HepG2 (cell line): ENCODE measurements at places on chromosomes 2 and 18. TPM values are rescaled to one million over a fixed set of nuclear protein-coding genes. Genes with fewer than 3 reads are reported as not detected.

DNA sequence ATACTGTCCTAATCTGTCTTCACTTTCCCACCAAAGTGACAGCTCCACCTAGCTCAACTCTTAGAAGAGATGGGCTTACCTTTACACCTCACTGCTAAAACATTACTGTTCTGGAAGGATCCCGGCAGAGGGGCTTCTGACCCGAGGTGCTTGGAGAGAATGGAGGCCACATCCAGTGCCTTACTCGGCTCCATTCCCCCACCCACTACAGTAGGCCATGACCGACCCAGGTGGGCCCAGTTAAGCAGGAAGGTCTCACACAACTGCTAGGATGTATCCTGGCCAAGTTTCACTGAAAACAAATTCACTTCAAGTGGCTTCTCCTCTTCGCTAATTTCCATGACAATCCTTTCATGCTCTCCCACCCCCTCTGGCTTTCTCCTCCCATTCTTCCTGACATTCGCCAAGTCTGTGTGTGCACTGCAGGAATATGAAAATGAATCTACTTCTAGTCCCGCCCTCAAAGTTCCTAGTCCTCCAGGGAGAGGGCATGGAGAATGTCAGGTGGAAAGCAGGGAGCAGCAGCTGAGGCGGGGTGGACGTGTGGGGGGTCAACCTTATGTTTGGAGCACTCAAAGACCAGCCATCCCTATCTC is 11.8 kb downstream of the WIPF1 start:
- H3K36me3 ChIP-seq, result no peaks in the 10 kb centered on the region
- no peak overlapping the region for H3K4me3 ChIP-seq
- no peak overlapping the region for H3K27ac ChIP-seq
- H3K4me1 ChIP-seq, result no peaks in the 10 kb centered on the region
- DNase-seq, result no peak

The AGAP1 gene
- 21.2 and 21.3 TPM in 2 replicates for total RNA-seq

GRCh38 chr18:58045242-58046092 is 1.4 kb downstream of the NEDD4L start:
- peak overlapping the region; percentile 83 for H3K27ac ChIP-seq
- peak; percentile 41 for DNase-seq

The DLX1 gene
- total RNA-seq, result 0.18 TPM in 1 of 2 replicates, not detected in the other

The FER1L5 gene
- total RNA-seq, result 0.02 TPM in 1 of 2 replicates, not detected in the other

The FKBP1B gene
- total RNA-seq, result 35.2 and 36.8 TPM in 2 replicates

- peaks cover 31% of the 10 kb centered on the region for H3K4me1 ChIP-seq
- no peak for DNase-seq
- no peak overlapping the region for H3K27ac ChIP-seq
- no peak overlapping the region for H3K4me3 ChIP-seq
- H3K27me3 ChIP-seq, result peaks cover 5% of the 10 kb centered on the region; the same call in 1 of the 3 replicates
These were observed 140.1 kb downstream of the PTGR3 start for GRCh38 chr18:75068682-75069435.

The VAMP5 gene
- 7.2 and 9.0 TPM in 2 replicates for total RNA-seq

GRCh38 chr2:150160058-150160457 is 327.4 kb downstream of the RND3 start:
- DNase-seq, result no peak
- H3K36me3 ChIP-seq, result no peaks in the 10 kb centered on the region
- no peaks in the 10 kb centered on the region for H3K4me1 ChIP-seq
- no peak overlapping the region for H3K27ac ChIP-seq
- no peak overlapping the region for H3K4me3 ChIP-seq
- H3K27me3 ChIP-seq, result no peaks in the 10 kb centered on the region

The GPBAR1 gene
- total RNA-seq, result 0.09 TPM in 1 of 2 replicates, not detected in the other

DNA sequence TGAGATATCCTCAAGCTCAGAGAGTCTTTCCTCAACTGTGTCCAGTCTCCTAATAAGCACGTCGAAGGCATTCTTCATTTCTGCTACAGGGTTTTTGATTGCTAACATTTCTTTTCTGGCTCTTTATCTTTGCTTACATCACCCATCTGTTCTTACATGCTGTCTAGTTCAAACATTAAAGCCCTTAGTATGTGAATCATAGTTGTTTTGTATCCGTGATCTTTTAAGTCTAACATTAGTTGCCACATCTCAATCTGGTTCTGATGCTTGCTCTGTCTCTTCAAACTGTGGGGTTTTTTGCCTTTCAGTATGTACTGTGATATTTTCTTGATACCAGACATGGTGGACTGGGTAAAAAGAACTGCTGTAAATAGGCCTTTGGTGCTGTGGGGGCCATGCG is 235.2 kb downstream of the SH3RF3 start:
- no peaks in the 10 kb centered on the region for H3K36me3 ChIP-seq
- H3K27me3 ChIP-seq, result no peaks in the 10 kb centered on the region
- no peaks in the 10 kb centered on the region for H3K4me1 ChIP-seq

The GALNT1 gene
- total RNA-seq, result 100 and 101 TPM in 2 replicates

GRCh38 chr2:84115173-84115857 is 343.8 kb downstream of the SUCLG1 start:
- no peaks in the 10 kb centered on the region for H3K4me1 ChIP-seq
- no peak for DNase-seq
- no peak overlapping the region for H3K27ac ChIP-seq
- no peaks in the 10 kb centered on the region for H3K27me3 ChIP-seq
- no peaks in the 10 kb centered on the region for H3K36me3 ChIP-seq
- no peak overlapping the region for H3K4me3 ChIP-seq

GRCh38 chr18:41617647-41618046 is 337.4 kb upstream of the PIK3C3 start:
- H3K27ac ChIP-seq, result no peak overlapping the region
- no peaks in the 10 kb centered on the region for H3K36me3 ChIP-seq
- H3K4me3 ChIP-seq, result no peak overlapping the region

- no peaks in the 10 kb centered on the region for H3K27me3 ChIP-seq
- DNase-seq, result no peak
- H3K4me1 ChIP-seq, result peaks cover 27% of the 10 kb centered on the region
These were observed 125.7 kb downstream of the EIPR1 start for GRCh38 chr2:3251946-3252345.

The LAMA1 gene
- total RNA-seq, result 0.44 and 0.52 TPM in 2 replicates

GRCh38 chr2:179521944-179522343 is 257.3 kb upstream of the SESTD1 start:
- H3K27ac ChIP-seq, result peak overlapping the region; percentile 11
- H3K4me3 ChIP-seq, result no peak overlapping the region
- H3K36me3 ChIP-seq, result no peaks in the 10 kb centered on the region

GRCh38 chr2:157258520-157259326 is 1.2 kb downstream of the GALNT5 start:
- no peak overlapping the region for H3K27ac ChIP-seq
- no peak overlapping the region for H3K4me3 ChIP-seq
- H3K27me3 ChIP-seq, result no peaks in the 10 kb centered on the region; the same call in 1 of the 2 replicates
- H3K4me1 ChIP-seq, result peaks cover 5% of the 10 kb centered on the region; the same call in 1 of the 2 replicates
- no peaks in the 10 kb centered on the region for H3K36me3 ChIP-seq

The ITPRIPL1 gene
- 8.7 and 11.7 TPM in 2 replicates for total RNA-seq

GRCh38 chr2:18645315-18645714 is 55.9 kb upstream of the NT5C1B start:
- no peak for DNase-seq
- no peaks in the 10 kb centered on the region for H3K27me3 ChIP-seq
- no peak overlapping the region for H3K27ac ChIP-seq
- no peaks in the 10 kb centered on the region for H3K36me3 ChIP-seq

DNA sequence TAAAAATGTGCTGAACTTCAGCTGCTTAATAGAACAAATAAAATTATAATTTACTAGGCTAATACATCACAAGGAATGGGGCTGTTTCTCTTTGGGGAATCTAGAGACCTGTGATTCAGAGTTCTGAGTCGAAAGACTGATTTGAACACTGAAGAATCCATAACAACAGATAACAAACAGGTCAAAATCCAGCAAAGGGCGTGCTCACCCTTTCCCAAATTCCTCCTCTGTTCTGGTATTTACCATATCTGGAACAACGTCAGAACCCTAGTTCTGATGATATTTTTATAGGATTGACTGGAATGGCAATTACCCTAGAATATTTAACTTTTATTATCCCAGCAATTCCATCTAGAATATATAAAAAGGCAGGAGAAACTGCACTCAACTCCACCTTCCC is 66.0 kb upstream of the ITGA6 start:
- no peaks in the 10 kb centered on the region for H3K36me3 ChIP-seq
- no peak for DNase-seq
- no peak overlapping the region for H3K27ac ChIP-seq
- H3K4me1 ChIP-seq, result peaks cover 10% of the 10 kb centered on the region; the same call in 1 of the 2 replicates
- no peaks in the 10 kb centered on the region; the same call in 1 of the 2 replicates for H3K27me3 ChIP-seq

GRCh38 chr2:179137200-179137759 is 87.3 kb upstream of the CCDC141 start:
- no peak for DNase-seq
- peaks cover 6% of the 10 kb centered on the region for H3K4me1 ChIP-seq
- no peak overlapping the region for H3K4me3 ChIP-seq
- no peak overlapping the region for H3K27ac ChIP-seq
- H3K27me3 ChIP-seq, result no peaks in the 10 kb centered on the region
- H3K36me3 ChIP-seq, result peaks cover 20% of the 10 kb centered on the region

The PFN4 gene
- 0.20 TPM in 1 of 2 replicates, not detected in the other for total RNA-seq

- H3K4me1 ChIP-seq, result no peaks in the 10 kb centered on the region
- DNase-seq, result no peak
- H3K27ac ChIP-seq, result no peak overlapping the region
- no peak overlapping the region for H3K4me3 ChIP-seq
- no peaks in the 10 kb centered on the region for H3K36me3 ChIP-seq
These were observed 1632.8 kb upstream of the CELF4 start for GRCh38 chr18:39198376-39198775.

The GCG gene
- total RNA-seq, result not detected in 2 replicates

GRCh38 chr2:5982903-5983265 is 290.7 kb downstream of the SOX11 start:
- H3K4me3 ChIP-seq, result no peak overlapping the region
- H3K27me3 ChIP-seq, result peaks cover 13% of the 10 kb centered on the region; the same call in 1 of the 3 replicates
- no peak overlapping the region for H3K27ac ChIP-seq

The IHH gene
- total RNA-seq, result 0.15 and 0.42 TPM in 2 replicates

DNA sequence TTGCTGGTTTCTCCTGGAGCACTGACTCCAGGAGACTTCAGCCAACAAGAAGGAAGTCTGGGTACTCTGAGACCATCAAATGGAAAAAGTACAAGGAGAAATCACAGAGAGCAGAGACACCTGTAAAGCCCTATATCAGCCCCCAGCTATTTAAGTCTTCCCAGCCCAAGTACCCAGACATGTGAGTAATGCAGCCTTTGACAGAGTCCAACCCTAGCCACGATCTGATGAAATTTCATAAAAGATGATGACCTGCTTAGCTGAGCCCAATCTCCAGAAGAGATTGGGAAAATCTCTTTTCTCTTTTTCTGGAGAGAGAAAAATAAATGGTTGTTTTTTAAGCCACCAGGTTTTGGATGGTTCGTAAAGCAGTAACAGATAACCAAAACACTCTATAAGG is 196.6 kb downstream of the NBAS start:
- no peaks in the 10 kb centered on the region for H3K27me3 ChIP-seq
- no peak overlapping the region for H3K27ac ChIP-seq
- H3K36me3 ChIP-seq, result peaks cover 21% of the 10 kb centered on the region; the same call in 2 of the 3 replicates
- H3K4me3 ChIP-seq, result no peak overlapping the region
- peaks cover 15% of the 10 kb centered on the region for H3K4me1 ChIP-seq

- H3K27ac ChIP-seq, result no peak overlapping the region
- no peaks in the 10 kb centered on the region for H3K4me1 ChIP-seq
- H3K4me3 ChIP-seq, result no peak overlapping the region
These were observed 13.6 kb downstream of the DHRS9 start for GRCh38 chr2:169082995-169083394.

The COPS8 gene
- 96.6 and 154 TPM in 2 replicates for total RNA-seq

DNA sequence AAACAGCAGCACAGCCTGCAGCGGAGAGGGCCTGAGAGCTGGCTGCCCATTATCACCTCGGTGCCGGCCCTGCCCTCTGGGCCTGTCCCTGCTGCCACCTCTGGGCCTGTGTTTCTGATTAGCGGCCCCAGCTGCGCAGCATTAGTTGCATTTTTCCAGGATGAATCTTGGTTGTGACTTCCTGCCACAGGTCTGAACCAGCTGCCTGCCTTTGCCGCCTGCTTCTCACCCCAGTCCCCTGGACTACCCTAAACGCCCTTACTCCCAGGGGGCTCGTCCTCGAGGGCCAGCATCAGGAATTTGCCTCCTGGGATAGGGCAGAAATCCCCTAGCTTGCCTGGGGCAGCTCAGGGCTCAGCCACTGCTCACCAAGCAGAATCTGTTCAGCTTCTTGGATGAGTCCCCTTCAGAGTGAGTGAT is 342.8 kb downstream of the DYSF start:
- H3K36me3 ChIP-seq, result no peaks in the 10 kb centered on the region
- DNase-seq, result no peak
- H3K27me3 ChIP-seq, result peaks cover 2% of the 10 kb centered on the region; the same call in 1 of the 2 replicates
- no peak overlapping the region for H3K27ac ChIP-seq
- H3K4me1 ChIP-seq, result peaks cover 10% of the 10 kb centered on the region; the same call in 1 of the 2 replicates

DNA sequence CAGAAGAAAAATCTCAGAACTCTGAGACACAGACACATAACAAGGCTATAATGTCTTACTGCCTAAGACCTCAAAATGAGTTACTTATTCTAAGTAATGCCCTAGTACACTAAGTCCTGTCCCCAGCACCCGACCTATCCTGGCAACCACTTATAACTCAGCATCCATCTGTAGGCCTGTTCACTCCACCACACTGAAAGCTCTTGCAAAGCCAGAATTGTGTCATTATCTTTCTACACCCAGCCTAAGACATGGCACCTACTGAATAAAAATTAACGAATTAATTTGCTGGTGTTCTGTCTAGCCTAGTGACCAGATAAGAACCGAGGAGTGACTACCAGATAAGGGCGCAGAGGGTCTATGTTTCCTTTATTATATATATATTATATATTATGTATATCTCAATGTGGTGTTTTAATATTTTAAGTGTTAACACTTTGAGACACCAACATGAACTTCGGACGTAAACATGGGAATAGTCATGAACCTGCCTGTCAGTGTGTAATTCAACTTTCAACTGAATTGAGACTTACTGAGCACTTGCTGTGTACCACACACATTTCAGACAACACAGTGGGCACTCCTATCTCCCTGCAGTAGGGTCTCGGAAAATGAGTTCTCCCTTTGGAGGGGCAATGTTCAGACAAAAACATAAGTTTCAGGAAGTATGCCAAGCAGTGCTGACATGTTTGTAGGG is 27.7 kb downstream of the TMEM131 start:
- no peaks in the 10 kb centered on the region for H3K36me3 ChIP-seq
- H3K27ac ChIP-seq, result peak overlapping the region; percentile 3
- no peak for DNase-seq
- H3K4me1 ChIP-seq, result peaks cover 60% of the 10 kb centered on the region
- no peak overlapping the region for H3K4me3 ChIP-seq

- peaks cover 9% of the 10 kb centered on the region; the same call in 1 of the 2 replicates for H3K4me1 ChIP-seq
- no peak overlapping the region for H3K4me3 ChIP-seq
- H3K27me3 ChIP-seq, result no peaks in the 10 kb centered on the region
- H3K36me3 ChIP-seq, result no peaks in the 10 kb centered on the region
These were observed 219.8 kb upstream of the PARD3B start for GRCh38 chr2:204325468-204325867.
